ENCODE measurements at places on chromosomes 3 and 15.
A peak's percentile ranks its signal among the peaks of the same experiment; 100 is the strongest.

- no peak for DNase-seq
Observed at GRCh38 chr15:88390164-88390901, 76.9 kb downstream of the MRPL46 start.

- DNase-seq: no peak
Observed at GRCh38 chr3:43735618-43736017, 44.9 kb downstream of the ABHD5 start.

DNA sequence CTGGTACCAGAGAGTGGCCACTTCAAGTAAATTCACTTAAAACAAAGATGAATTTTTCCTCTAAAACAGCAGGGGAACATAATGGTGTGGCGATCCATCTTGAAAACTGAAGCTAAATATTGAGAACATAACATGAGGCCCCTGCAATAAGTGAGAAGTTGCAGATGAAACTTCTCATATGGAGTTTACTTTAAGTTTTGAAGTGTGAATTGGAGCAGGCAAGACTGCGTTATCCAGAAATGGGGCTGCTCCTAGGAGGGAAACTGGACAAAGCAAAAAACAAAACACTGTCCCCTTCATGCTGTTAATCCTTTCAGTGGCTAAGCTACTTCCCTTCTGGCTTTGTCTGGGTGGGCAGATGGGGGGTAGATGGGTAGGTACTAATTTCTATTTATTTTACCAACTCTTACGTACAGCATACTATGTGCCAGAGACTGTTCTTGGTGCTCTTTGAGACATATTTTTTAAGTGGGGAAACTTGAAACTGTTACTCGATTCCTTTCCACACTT, 172.8 kb downstream of the TAFA4 start:
- DNase-seq: no peak

- DNase-seq: no peak
Observed at GRCh38 chr3:129015388-129016105, 14.4 kb downstream of the EFCC1 start.

DNA sequence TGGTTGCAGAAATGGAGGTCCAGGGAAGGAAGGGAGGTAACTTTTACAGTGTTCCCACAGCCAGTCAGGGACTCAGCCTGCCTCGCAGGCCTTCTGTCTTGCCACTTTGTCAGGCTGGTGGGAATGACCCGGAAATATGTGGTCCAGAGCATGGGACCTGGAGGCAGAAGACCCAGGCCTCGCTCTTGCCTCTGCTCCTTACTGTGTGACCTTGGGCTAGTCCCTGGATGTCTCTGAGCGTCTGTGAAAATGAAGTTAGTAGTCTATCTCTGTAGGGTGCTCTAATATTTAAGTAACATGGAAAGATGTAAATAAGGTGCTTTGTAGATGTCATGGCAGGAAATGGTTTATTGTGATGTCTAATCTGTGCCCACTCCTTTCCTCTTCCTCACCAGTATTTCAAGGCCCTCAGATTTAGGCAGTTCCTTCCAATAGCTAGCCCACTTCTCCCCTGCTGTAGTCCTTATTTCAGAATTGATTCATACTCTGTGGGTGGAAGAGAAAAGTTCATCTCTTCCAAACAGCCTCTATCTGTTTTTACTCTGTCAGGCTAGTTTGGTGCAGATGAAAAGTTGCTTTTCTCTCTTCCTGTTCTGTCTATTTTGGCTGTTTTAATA, 9.1 kb downstream of the CORO2B start:
- no peak for DNase-seq

DNA sequence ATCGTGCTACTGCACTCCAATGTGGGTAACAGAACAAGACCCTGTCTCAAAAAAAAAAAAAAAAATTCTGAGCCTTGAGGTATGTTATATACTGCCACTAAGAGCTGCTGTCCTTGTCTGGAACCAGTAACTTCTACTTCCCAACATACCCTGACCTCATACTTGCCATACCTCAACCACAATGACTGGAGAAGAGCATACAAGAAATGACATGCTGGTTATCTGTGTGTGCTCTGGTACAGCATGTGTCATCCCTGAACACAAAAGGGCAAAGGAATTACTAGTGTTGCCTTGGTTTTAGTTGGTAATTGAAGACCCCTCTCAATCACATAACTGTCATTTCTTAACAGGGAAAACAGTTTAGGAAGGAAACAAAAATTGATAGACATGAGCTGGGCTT, 54.5 kb downstream of the MRPS25 start:
- DNase-seq: no peak

GRCh38 chr3:52890735-52891134, 6.6 kb downstream of the STIMATE start:
- DNase-seq: no peak

- no peak for DNase-seq
Observed at GRCh38 chr15:33354411-33354810, 43.6 kb downstream of the RYR3 start.

DNA sequence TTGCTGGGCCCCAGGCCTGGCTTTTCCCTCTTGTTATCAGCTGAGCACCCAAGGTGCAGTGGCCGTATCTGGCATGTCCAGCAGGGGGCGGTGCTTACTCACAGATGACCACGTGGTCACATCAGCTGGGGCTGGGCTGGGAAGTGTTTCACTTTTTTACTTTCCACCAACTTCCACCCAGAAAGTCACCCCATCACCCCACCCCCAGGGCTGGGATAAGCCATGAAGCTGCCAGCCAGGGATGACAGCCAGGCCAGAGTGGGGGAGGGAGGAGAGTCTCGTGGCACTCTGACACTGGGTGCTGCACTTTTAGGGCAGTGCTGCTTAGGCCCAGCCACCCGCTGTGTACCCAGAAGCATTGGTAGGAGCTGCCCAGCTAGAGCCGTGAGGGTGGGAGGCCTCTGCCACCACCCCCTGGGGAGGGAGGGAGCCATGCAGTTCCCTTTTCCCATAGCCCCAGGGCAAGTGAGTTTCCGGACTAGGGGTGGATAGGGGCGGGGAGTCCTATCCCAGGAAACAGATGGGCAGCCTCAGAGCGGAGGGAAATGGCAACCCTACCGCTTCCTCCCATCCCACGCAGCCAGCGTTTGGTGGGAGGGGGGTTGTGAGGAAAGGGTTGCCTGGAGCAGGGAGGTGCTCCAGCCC, 6.1 kb downstream of the PPCDC start:
- DNase-seq: peak; percentile 71

- no peak for DNase-seq
Observed at GRCh38 chr3:81003817-81004216, 757.6 kb downstream of the GBE1 start.

DNA sequence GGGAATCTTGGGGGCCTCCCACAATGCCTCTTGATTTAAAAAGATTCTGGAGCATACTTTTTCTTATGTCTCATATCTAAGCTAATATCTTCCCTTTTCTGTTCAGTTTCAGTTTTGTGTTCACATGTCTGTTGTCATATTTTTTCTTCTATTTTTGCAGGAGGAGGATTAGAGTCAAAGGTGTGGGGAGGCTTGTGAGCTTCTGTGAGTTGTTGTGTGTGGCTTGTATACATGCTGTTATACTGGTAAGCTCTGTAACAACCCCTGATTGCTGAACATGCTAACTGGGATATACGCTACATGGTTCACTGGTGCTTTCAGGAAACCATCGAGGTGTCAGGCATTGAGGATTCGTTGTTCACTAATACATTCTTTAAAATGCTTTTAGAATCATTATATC, 83.5 kb downstream of the SLC25A26 start:
- DNase-seq: no peak

DNA sequence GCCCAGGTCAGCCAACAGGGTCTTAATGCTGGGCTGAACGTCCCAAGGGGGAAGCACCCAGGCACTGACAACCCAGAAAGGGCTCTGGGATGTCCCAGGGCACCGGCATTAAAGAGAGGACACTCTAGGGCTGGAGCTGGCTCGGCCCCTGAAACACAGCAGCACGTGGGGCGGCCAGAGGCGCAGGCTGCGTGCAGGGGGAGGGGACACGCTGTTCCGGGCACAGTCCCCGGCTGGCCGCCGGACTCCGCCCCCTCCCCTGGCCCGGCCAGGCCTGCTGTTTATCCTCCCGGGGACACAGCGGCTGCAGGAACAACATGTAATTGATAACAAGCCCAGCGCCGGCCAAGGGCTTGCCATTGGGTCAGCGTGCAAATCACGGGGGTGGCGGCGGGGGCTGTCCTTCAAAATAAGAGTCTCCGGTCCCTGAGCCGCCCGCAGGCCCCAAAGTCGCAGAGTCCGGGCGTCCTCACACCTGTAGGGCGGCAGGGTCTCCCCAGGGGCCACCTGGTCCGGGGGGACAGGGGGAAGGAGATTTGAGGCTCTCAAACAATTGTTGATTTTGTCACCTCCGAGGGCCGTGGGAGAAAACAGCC, 1.3 kb downstream of the KLF15 start:
- peak; percentile 98 for DNase-seq

DNA sequence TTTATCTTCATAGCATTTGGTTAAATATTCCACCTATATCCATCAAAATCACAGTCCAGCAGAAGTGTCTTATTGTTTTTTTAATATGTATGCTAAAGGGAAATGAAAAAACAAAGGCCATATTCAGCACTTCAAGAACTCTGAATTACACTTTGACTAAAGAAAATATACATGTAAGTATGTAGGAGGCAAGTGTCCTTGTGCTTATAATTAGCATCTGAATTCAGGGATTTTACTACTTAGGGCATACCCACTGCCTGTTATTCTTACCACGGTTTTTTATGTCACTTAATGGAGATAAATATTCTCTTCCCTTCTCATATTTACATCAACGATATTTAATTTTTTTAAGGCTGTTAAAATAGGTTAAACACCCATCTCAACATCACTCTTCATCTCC, 117.3 kb downstream of the TBC1D5 start:
- no peak for DNase-seq

GRCh38 chr3:184595726-184596125, 34.1 kb downstream of the EPHB3 start:
- no peak for DNase-seq

- no peak for DNase-seq
Observed at GRCh38 chr15:64686130-64686735, 89.2 kb downstream of the RBPMS2 start.

DNA sequence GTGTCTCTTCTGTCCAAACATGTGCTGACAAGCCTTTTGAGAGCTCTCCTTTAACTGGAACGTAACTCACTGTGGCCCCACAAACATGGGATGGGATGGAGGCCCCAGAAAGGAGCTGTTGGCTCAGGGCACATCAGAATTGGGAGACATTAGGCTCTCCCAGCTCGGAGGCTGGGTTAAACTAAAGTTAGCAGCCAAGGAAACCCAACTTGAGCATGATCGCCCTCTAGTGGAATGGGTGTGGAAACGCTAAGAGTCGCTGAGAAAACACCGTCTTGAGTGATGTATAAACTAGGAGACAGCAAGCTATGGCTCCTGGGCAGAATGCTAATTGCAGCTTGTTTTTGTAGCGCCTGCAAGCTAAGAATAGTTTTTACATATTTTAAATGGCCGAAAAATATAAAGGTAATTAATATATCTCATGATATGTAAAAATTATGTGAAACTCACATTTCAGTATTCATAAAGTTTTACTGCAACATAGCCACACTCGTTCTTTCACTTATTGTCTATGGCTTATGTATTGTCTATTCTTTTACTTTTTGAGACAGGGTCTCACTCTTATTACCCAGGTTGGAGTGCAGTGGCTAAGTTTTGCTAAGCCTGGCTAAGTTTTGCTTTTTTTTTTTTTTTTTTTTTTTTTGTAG, 138.8 kb upstream of the HACD2 start:
- peak; percentile 60 for DNase-seq
